Esophagus squamous epithelium (tissue), 5 donors: ENCODE measurements at places on chromosomes 16 and 17.

DNA sequence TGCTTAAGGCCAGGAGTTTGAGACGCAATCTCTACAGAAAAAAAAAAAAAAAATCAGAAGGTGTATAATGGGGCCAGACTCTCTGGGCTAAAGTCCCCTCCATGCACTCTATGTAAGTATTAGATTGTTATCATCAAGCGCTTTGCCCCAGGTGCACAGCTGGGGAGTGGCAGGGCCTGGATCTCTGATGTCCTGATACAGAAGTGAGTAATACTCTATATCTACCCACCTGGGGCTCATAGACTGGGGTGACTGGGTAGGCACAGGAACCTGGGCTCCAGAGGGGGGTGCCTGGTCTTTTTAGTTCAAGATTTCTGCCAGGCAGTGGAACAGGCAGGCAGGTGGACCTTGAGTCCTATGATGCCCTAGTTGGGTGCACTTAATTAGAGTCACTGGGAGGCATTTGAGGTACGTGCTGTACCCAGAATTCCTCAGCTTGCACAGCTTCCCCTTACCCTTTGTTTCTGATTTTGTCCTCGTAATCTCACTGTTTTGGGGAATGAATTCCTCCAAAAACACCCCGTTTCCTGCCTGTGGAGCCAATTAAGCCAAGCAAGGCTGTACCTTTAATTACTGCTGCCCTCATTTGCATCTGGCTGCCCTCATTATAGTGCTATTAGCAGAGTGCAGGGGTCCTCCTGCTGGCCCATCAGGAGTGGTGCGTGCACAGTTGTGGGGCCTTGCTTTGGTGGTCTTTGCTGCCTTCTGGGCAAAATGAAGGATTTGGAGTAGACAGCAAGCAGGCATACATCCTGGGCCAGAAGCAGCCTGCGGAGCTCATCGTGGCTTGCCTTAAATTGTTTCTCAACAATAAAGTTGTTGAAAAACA is 239.0 kb downstream of the SNX29 start:
- DNase-seq: no peak

- DNase-seq: peak; percentile 20
These were observed 25.0 kb downstream of the TEX14 start for GRCh38 chr17:58666858-58667267.

GRCh38 chr17:49024523-49024922 is 27.3 kb downstream of the IGF2BP1 start:
- no peak for DNase-seq

DNA sequence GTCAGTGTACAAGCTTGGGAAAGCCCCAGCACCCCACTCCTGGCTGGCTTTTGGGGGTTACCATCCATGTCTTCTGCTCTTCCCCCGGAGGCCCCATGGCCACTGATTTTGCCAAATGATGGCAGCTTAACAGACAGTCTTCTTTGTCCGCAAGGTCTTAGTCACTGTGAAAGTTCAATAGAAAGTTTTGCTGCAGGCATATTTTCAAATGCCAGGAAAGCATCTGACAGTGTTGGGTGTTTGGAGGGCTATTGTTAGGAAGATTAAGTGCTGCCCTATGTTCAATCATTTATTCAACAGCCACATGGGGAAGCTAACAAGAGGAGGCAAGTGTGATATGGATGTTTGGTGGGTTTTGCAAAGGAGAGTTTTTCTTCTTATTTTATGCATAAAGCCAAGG is 122.4 kb downstream of the TOX3 start:
- no peak for DNase-seq

- no peak for DNase-seq
These were observed 6.2 kb upstream of the TMEM100 start for GRCh38 chr17:55728833-55729232.

GRCh38 chr16:64973171-64973570 is 148.7 kb downstream of the CDH11 start:
- DNase-seq: no peak

GRCh38 chr17:54901230-54901822 is 674 bp downstream of the TOM1L1 start:
- DNase-seq: no peak

GRCh38 chr16:10895053-10895946 is 18.3 kb downstream of the CIITA start:
- DNase-seq: no peak

DNA sequence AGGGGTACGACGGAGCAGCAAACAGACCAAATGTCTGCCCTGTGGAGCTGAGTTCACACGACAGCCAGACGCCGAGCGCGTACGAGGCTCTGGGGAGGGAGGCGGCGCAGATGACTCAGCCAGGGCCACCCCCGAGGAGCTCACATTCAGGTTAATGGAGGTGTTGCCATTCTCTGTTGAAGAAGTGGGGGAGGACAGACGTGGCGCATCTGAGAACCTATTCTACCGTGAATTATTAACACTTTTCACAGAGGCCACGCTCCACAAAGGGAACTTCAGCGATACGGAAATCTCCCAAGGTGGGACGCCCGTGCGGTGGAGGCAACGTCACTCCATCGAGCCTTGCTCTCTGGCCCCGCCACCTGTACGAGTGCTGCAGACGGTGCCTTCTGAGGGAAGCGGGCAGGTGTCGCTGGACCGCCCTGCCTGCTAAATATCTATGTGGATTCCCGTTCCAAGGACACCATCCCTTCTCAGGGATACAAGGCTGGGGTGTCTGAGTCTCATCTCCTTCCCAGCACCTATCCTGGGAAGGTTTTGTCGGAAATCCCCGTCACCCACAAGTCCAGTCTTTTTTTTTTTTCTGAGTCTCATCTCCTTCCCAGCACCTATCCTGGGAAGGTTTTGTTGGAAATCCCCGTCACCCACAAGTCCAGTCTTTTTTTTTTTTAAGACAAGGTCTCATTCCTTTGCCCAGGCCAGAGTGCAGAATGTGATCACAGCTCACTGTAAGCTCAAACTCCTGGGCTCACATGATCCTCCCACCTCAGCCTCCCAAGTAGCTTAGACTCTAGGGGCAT is 19.0 kb downstream of the ABR start:
- DNase-seq: no peak

DNA sequence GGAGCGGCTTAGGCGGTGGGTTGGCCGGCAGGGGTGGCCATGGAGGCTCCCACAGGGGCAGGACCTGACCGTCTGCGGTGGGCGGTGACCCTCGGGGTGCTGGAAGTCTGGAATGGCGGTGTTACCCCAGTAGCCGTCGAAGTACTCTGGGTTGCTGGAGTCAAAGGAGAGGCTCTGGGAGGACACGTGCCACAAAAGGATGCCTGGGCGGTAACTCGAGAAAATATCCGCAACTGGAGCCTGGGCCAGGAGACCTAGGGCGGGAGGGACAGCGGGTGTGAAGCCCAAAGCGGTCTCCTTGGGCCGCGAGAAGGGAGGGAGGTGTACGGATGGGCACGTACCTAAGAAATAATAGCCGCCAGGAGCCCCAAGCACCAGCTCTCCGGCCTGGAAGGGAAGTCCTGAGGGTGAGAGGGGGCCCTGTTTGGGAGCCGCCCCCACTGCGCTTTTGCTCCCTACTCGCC is 4.6 kb downstream of the ITGA2B start:
- no peak for DNase-seq

GRCh38 chr17:42131981-42132432 is 9.4 kb downstream of the HSPB9 start:
- DNase-seq: no peak

DNA sequence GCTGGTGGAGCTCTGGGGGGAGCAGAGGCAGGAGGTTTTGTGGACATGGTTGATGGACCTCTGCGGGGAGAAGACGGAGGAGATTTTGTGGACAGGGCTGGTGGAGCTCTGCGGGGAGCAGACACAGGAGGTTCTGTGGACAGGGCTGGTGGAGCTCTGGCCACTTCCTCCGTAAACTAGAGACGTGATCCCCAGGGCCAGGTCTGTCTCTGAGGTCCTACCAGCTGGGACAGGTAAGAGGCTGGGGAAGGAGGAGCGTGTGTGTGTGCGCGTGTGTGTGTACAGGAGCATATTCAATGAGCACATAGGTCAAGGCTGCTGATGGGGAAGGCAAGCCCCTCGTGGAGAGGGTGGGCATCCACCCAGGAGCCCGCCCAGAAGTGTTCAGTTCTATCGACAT is 20.6 kb downstream of the RPH3AL start:
- DNase-seq: no peak

GRCh38 chr17:79626156-79626890 is 15.5 kb upstream of the RBFOX3 start:
- DNase-seq: no peak

DNA sequence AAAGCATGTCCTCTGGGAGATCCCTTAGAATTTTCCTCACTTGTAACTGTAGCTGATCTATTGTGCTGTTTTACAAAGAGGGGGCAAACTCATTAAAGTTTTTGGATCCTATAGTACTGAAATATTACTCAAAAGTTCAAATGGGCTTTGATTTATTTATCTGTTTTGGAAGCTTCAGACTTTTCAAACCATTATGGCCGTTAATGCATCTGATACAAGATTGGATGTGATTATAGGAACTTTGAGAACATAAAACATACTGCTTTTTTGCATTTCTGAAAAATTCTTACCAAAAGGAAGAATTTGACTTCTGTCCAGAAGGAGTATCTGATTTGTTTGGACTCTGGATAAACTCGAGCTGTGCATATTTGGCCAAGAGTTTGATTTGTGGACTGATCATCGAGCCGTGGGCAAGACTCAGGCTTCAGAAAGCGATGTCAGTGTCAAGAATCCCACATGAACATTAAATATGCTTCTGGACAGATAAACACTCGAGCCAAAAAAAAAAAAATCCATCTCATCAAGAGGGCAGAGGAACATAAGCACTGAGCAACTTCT is 8.2 kb upstream of the MARCHF10 start:
- DNase-seq: no peak

GRCh38 chr16:2211923-2212347 is 1.3 kb upstream of the BRICD5 start:
- no peak for DNase-seq

DNA sequence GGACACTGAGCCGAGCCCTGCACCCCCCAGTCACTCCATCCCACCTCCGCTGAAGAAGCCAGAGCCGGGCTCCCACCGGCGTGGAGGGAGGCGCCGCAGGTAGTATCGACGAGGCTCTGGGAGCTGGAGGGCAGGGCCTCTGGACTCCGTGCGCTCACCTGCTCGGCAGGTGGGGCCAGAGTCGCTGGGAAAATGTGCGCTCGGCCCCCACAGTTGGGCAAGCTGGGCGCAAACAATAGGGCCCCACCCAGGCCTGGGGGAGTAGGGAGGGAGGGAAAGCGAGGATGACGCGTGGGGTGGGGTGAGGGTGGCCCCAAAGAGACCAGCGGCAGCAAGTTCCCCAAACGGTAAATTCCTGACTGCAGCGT is 668 bp downstream of the JUP start:
- no peak for DNase-seq

GRCh38 chr17:36608794-36609497 is 7.6 kb downstream of the MRM1 start:
- no peak for DNase-seq

GRCh38 chr17:32882734-32883133 is 5.8 kb upstream of the MYO1D start:
- DNase-seq: no peak

GRCh38 chr17:63290351-63290750 is 155.8 kb downstream of the CYB561 start:
- DNase-seq: no peak

- DNase-seq: no peak
These were observed 358.1 kb downstream of the ZFHX3 start for GRCh38 chr16:72689851-72690250.

GRCh38 chr16:89458551-89458950 is 31.8 kb downstream of the ANKRD11 start:
- no peak for DNase-seq

DNA sequence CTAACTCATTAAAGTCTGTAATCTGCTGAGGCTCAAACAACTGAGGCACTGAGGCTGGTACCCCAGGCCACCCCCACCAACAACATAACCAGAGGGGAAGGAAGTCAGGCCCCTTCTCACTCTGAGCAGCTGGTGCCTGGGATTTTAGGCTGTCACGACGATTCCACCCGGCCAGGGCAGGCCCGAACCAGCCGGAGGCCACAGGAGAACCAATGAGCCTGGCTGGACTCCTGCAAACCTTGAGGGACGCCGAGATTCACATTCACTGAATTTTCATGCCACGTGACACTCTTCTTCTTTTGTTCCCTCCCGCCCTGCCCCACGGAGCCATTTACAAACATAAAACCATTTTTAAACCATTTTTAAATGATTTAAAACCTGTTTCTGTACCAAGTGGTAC is 48.1 kb downstream of the RPH3AL start:
- DNase-seq: no peak

DNA sequence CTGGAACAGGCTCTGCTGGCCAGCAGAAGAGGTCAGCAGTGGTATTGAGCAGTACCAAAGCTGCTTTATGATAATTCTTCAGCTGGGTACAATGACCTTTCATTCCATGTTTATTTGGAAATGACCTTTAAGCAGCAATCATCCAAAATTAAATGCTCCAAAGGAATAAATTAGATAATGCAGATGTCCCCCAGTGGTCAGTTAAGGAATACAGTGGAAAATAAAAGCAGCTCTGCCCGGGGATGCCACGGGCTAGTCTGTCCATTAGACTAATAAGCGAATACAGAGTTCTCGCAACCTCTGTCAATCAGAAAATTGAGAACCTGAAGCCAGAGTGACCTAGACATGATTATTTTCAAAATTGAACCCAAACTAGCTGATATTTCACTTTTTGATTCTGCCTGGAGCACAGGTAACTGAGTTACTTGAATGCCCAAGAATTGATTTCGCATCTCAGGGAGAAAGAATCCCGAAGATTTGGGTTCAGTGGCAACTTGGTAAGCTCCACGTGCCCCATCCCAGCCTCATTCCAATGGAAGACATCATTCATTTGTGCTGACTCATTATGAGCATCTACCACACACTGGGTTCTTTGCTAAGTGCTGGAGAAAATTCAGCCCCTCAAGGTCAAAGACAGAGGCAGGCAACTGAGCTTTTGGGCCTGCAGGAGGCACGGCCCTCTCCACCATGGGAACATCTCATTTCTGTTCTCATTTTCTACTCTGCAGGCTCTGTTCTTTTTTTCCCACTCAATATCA is 34.4 kb upstream of the SLC39A11 start:
- DNase-seq: no peak

GRCh38 chr17:15351478-15351840 is 10.1 kb upstream of the TEKT3 start:
- no peak for DNase-seq

- no peak for DNase-seq
These were observed 13.8 kb downstream of the UNC13D start for GRCh38 chr17:75830164-75831031.

GRCh38 chr17:65156835-65157565 is 19.8 kb downstream of the RGS9 start:
- DNase-seq: no peak

- no peak for DNase-seq
These were observed 183.0 kb downstream of the PHKB start for GRCh38 chr16:47644166-47644565.

DNA sequence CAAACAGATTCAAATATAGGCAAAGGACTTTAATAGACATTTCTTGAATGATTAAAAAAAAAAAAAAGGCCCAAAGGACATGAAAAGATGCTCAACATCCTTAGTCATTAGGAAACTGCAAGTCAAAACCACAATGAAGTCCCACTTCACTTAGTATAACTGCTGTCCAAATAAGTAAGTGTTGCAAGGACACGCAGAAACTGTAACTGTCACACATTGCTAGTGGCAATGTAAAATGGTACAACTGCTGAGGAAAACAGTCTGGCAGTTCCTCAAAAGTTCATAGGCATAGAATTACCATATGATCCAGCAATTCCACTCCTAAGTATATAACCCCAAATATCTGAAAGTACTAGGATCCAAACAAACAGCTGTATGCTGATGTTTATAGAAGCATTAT is 112.7 kb downstream of the BRIP1 start:
- DNase-seq: no peak

GRCh38 chr17:82595893-82596292 is 52.4 kb downstream of the WDR45B start:
- no peak for DNase-seq
